Thyroid gland (tissue), 4 donors: ENCODE measurements at places on chromosomes 7 and 10. TPM values are rescaled to one million over a fixed set of nuclear protein-coding genes. Genes with fewer than 3 reads are reported as not detected.

DNA sequence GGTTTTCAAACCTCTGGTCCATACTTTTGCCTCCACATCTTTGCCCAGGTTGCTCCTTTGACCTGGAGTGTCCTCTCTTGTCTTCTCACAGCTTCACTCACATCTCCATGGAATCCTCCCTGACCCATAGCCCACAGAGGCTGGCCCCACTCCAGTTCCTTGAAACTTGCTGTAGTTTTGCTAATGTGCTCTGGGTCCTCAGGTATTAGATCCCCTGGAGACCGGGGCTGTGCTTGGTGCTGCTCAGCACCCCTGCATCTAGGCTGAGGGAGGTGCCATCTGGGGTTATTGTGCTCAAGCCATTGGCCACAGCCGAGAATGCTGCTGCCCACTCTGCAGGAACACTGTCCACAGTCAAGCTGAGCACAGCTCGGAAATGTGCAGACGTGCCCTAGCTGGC is 16.5 kb downstream of the KNDC1 start:
- H3K27me3 ChIP-seq: no peaks in the 10 kb centered on the region
- no peak overlapping the region for H3K4me3 ChIP-seq
- H3K4me1 ChIP-seq: no peaks in the 10 kb centered on the region

DNA sequence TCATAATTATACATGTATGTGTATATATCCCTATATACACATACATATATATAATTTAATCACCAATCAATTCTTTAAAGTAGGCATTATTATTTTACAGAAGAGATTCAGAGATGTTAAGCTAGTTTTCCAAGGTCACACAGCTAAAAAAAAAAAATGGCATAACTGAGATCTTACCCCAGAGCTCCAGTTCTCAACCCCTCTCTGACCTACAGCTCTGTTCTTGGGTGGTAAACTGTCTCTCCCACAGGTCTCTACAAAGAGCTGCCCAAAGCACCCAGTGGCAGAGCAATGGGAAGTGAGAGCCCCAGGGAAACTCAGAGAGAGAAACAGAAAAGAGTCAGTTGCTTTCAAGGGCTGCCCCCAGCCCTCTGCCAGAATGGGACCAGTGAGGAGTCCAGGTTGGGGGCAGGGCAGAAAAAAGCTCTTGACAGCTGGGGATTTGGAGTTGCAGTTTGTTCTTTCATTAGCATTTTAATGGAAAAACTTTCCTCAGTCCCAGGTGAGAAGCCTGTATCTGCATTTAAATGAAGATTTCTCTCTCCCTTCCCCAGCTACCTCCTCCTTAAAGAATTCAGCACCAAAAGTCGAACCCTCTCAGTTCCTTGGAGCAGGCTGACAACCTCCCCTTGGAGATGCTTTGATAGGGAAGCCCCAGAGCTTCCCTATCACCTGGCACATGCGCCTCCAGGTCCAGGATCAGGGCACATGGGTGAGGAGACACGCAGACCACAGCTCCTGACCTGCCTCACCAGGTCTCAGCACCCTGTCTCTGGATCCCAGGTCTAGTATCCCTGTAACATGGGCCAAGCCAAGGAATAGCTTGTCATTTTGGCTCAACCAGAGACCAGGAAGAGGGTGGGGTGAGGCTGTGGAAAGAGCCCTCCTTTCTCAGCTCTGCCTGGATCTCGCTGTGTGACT is 388.1 kb downstream of the PLXNA4 start:
- H3K4me3 ChIP-seq: no peak overlapping the region
- no peaks in the 10 kb centered on the region for H3K36me3 ChIP-seq
- no peak overlapping the region for H3K27ac ChIP-seq
- H3K27me3 ChIP-seq: no peaks in the 10 kb centered on the region
- no peak for DNase-seq

DNA sequence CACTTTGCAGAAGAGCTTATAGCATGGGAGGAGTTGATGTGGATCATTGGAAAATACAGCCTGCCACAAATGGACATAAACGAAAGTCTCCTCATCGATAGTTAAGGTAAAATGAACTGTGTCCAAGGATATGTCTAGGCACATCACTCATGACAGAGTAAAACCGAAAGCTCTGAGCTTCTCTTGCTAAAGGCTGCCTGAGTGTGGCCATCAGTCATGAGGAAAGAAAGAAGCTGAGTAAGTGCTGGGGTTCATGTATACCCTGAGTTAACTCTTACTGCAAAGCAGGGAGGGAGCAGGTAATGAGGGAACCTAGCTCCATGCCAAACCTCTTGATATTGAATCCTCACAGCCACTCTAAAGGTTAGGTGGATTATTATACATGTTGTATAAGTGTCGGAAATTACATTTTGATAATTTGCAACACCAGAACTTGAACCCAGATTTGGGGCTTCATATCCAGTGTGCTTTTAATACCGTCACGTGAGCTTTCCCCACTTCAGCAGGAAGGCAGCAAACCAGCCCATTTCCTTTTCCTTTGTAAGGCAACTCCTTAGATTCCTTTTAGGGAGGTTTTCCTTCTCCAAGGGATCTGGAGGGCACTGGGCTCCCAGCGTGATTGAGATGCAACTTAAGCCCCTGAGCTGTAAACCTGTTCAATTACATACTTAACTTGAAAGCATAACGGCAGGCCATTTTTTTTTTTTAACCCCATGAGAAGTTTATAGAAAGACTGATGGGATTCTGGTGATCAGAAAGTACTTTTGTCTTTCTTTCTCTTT is 215.0 kb downstream of the PHF14 start:
- H3K27me3 ChIP-seq: no peaks in the 10 kb centered on the region
- no peak overlapping the region for H3K4me3 ChIP-seq
- DNase-seq: no peak
- H3K36me3 ChIP-seq: no peaks in the 10 kb centered on the region
- H3K4me1 ChIP-seq: peaks cover 8% of the 10 kb centered on the region

DNA sequence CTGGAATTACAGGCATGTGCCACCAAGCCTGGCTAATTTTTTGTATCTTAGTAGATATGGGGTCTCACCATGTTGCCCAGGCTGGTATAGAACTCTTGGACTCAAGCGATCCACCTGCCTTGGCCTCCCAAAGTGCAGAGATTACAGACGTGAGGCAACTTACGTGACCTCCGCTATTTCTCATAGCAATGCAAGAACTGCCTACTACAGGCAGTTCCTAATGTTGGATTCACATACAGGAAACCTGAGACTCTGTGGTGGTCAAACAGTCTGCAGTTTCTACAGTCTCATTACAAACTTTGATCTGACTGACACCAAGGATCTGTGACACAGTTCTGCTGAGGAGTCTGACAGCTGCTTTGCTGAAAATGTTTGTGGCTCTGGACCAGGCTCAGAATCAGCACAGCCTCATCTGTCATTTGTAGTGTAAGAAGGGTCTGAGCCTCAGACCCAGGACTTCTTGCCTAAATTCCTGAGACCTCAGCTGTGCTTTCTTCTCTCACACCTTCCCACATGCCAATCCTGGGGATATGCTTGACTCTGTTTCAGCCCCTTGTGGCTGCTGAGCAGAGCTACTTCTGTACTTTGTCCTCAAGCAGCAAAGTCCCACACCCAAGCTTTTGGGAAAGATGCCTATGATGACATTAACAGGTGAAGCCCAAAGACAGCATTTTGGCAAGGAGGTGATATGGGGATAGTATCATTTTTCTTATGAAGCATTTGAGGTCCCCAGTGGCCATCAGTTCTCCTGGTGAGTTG is 48.0 kb upstream of the CYP2C9 start:
- DNase-seq: no peak
- H3K27ac ChIP-seq: no peak overlapping the region
- H3K27me3 ChIP-seq: no peaks in the 10 kb centered on the region
- H3K4me1 ChIP-seq: no peaks in the 10 kb centered on the region
- H3K4me3 ChIP-seq: no peak overlapping the region
- H3K36me3 ChIP-seq: no peaks in the 10 kb centered on the region

GRCh38 chr7:54757711-54758110 is 1.3 kb downstream of the SEC61G start:
- DNase-seq: no peak
- no peak overlapping the region for H3K27ac ChIP-seq
- peak overlapping the region; percentile 94 for H3K4me3 ChIP-seq

- peaks cover 33% of the 10 kb centered on the region for H3K4me1 ChIP-seq
- H3K27ac ChIP-seq: peak overlapping the region; percentile 73
- H3K4me3 ChIP-seq: no peak overlapping the region
- peak; percentile 75 for DNase-seq
- H3K27me3 ChIP-seq: no peaks in the 10 kb centered on the region
- no peaks in the 10 kb centered on the region for H3K36me3 ChIP-seq
Observed at GRCh38 chr7:137592232-137592896, 248.8 kb upstream of the PTN start.

- H3K27me3 ChIP-seq: no peaks in the 10 kb centered on the region
- no peak for DNase-seq
- no peaks in the 10 kb centered on the region for H3K36me3 ChIP-seq
Observed at GRCh38 chr7:104986628-104987259, 27.3 kb upstream of the KMT2E start.

DNA sequence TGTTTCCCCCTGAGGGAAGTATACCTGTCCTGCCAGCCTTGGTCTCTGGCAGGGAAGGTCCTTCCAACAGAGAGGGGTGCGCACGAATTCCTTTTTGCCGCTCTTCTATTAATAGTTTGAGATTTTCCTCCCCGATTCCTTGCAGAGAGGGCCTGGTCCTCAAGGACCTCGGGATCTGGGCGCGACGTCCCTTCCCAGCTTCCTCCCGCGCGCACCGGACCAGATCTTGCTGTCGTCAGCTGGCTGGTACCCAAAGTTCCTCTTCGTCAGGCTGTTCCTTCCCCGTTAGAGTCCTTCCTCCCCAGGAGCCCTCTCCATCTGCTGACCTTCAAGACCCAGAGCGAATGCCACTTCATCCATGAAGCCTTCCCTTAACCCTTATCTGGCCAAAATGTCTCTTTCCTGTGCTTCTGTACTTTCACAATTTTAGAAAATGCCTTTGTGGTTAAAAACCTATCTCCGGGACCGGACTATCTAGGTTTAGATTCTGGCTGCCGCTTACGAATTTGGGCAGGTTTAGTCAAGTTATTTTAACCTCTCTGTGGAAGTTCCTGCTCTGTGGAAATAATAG is 851 bp upstream of the GOT1 start:
- H3K27me3 ChIP-seq: no peaks in the 10 kb centered on the region
- no peaks in the 10 kb centered on the region for H3K36me3 ChIP-seq
- H3K4me1 ChIP-seq: peaks cover 13% of the 10 kb centered on the region
- DNase-seq: peak; percentile 88
- H3K4me3 ChIP-seq: peak overlapping the region; percentile 12
- H3K27ac ChIP-seq: peak overlapping the region; percentile 96

DNA sequence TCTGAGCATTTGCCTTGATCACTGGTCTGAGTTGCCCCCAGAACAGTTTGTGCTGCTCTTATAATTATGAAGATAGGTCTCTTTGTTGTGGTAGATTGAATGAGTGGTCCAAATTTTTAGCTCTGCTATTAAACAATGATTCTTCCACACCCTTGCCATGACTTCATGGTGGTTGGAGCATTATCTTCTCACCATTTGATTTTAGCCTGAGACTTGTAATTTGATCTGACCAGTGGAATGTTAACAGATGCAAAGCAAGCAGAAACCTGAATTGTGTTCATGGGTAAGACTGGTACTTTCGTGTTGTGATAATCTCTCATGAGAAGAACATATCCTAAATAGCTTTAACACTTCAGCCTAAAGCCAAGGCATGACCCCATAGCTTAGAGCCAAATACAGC is 139.1 kb downstream of the TFPI2 start:
- no peak overlapping the region for H3K27ac ChIP-seq
- H3K4me3 ChIP-seq: no peak overlapping the region
- no peaks in the 10 kb centered on the region for H3K27me3 ChIP-seq
- DNase-seq: no peak

DNA sequence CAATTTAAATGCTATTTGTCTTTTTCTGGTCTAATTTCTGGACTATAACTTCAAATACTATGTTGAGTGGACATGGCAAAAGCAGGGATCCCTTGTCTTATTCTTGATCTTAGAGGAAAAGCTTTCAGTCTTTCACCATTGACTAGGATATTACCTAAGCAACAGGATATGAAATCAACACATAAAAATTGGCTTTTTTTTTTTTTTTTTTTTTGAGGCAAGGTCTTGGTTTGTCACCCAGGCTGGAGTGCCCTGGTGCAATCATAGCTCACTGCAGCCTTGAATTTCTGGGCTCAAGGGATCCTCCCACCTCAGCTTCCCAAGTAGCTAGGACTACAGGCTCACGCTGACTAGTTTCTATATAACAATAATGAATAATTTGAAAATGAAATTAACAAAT is 90.8 kb downstream of the JMJD1C start:
- no peaks in the 10 kb centered on the region for H3K27me3 ChIP-seq
- H3K4me3 ChIP-seq: no peak overlapping the region
- no peaks in the 10 kb centered on the region for H3K36me3 ChIP-seq
- no peak overlapping the region for H3K27ac ChIP-seq
- no peak for DNase-seq

DNA sequence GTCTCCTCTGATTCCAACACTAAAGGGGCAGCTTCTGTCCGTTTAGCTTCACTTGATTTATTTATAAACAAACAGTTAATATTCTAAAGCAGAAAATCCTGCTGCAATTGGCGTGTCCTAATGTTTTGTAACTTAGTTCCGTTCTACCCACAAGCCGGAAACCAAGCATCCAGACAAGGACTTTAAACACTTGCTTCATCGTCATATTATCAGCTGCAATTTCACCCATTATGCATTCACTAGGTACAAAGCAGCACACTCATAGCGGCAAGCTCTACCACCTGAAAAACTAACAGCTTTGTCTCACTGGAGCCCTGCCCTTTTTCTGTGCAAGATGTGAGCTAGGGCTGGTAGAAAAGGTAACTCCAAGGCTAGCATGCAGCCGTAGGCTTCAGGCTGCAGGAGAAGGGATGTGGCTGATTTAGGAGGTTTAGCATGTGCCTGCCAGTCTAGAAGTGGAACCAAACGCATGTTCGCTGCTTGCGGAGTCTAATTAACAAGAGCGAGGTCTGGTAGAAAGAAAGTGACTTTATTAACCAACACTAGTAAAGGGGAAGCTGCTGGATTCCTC is 43.7 kb upstream of the BPGM start:
- peak; percentile 11 for DNase-seq
- peak overlapping the region; percentile 55 for H3K27ac ChIP-seq
- H3K4me1 ChIP-seq: peaks cover 14% of the 10 kb centered on the region
- no peaks in the 10 kb centered on the region for H3K36me3 ChIP-seq
- no peaks in the 10 kb centered on the region for H3K27me3 ChIP-seq

DNA sequence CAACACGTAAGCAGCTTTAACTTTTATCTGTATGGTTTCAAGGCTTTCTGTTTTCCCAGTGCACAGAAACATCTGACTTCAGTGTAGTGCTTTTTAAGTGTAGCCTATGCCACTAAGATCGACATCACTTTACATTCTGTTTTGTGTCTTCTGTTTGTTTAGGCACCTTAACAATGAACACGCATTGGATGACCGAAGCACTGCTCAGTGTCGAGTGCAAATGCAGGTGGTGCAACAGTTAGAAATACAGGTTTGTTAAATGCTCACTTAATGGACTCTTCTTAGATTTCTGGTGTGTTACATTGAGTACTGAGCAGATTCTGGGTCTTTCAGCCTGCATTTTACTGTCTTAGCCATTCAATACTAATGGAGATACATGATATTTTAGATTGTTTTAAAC is 237.4 kb downstream of the FOXP2 start:
- H3K27me3 ChIP-seq: no peaks in the 10 kb centered on the region
- no peak overlapping the region for H3K4me3 ChIP-seq
- H3K27ac ChIP-seq: no peak overlapping the region
- H3K4me1 ChIP-seq: no peaks in the 10 kb centered on the region

The CACNB2 gene
- total RNA-seq: 0.81 TPM

The SOSTDC1 gene
- not detected for total RNA-seq

The SRRM3 gene
- total RNA-seq: 2.6 TPM

The UTF1 gene
- not detected for total RNA-seq

The DMBT1 gene
- 0.10 TPM for total RNA-seq

The UCMA gene
- not detected for total RNA-seq

The PPP3CB gene
- 37.4 TPM for total RNA-seq

The HERC4 gene
- 76.3 TPM for total RNA-seq

The CCDC172 gene
- total RNA-seq: not detected

The ENTPD1 gene
- 19.3 TPM for total RNA-seq
